ENCODE measurements at places on chromosomes 11 and 22. TPM values are rescaled to one million over a fixed set of nuclear protein-coding genes. Genes with fewer than 3 reads are reported as not detected.

Gene LRRC74B
- not detected for total RNA-seq

Gene TMEM45B
- 94.3 TPM for total RNA-seq

Gene DERL3
- total RNA-seq, result 11.4 TPM

Gene OR8A1
- not detected for total RNA-seq

Gene FGF4
- total RNA-seq, result not detected

Gene KCNK7
- 0.83 TPM for total RNA-seq

Gene ZNF214
- total RNA-seq, result 4.3 TPM

Gene CNTN5
- total RNA-seq, result 1.2 TPM

Data from ureter (tissue), 1 donor.